ENCODE measurements at places on chromosomes 16 and 17. TPM values are rescaled to one million over a fixed set of nuclear protein-coding genes. Genes with fewer than 3 reads are reported as not detected.

DNA sequence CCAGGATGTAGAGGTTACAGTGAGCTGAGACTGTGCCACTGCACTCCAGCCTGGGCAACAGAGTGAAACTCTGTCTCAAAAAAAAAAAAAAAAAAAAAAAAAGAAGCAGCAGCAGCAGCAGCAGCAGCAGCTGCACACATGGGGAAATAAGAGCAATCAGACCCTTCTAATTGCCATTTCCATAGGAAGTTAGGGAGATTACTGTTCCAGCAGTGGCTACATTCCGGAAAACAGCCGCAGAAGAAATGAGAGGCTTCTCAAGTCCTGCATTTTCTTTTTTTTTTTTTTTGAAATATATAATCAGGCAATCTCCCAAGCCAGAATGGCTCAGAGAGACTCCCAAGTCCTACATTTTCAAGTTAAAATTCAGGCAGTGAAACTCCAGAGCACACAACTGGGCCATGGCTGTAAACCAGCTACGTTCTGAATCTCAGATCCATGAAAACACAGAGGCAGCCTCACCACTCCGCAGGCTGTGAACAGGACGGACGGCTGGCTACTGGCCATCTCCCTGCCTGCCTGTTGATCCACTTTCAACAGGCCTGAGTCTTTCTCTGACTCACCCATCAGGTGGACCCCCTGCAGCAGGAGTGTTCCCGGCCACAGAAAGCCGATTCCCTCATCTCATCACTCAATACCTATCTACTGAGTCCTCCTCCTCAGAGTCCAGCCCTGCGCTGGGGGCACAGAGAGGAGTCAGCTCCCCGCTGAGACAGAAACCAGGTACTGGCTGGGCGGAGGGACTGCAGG lies 15.0 kb downstream of the TRPV1 start:
- no peak for DNase-seq
- no peak overlapping the region for H3K4me3 ChIP-seq
- no peaks in the 10 kb centered on the region for H3K4me1 ChIP-seq
- H3K27ac ChIP-seq, result no peak overlapping the region

GRCh38 chr16:9372934-9373890 lies 281.8 kb downstream of the HAPSTR1 start:
- no peak for DNase-seq
- no peaks in the 10 kb centered on the region for H3K27me3 ChIP-seq
- no peak overlapping the region for H3K4me3 ChIP-seq

The GAN gene
- 16.8 TPM for total RNA-seq

- H3K4me1 ChIP-seq, result peaks cover 18% of the 10 kb centered on the region
- DNase-seq, result no peak
- H3K27ac ChIP-seq, result no peak overlapping the region
- H3K36me3 ChIP-seq, result peaks cover 25% of the 10 kb centered on the region
These were observed 2.4 kb upstream of the ARL2BP start for GRCh38 chr16:57242650-57243049.

The TNP2 gene
- not detected for total RNA-seq

Measured in activated T-helper 1 cell treated with anti-CD3 and anti-CD28 coated beads, Interleukin-12 subunit alpha, Interleukin-12 subunit beta, Interleukin-2, Interleukin-4 antibody, amounts not matched to agents 30 ng/mL and 10 ng/mL and 1 ng/mL, durations not matched to agents 14 hours and 24 hours and 36 hours (primary cell).